ENCODE measurements at places on chromosomes 3 and 15. TPM values are rescaled to one million over a fixed set of nuclear protein-coding genes. Genes with fewer than 3 reads are reported as not detected.
A peak's percentile ranks its signal among the peaks of the same experiment; 100 is the strongest.

- H3K27ac ChIP-seq = no peak overlapping the region
- H3K27me3 ChIP-seq = no peaks in the 10 kb centered on the region
Observed at GRCh38 chr3:70840106-70840870, 527.9 kb upstream of the MDFIC2 start.

The RTP4 gene
- 1.4 TPM for total RNA-seq

- no peaks in the 10 kb centered on the region for H3K27me3 ChIP-seq
- H3K27ac ChIP-seq = no peak overlapping the region
- no peak overlapping the region for H3K4me3 ChIP-seq
- no peaks in the 10 kb centered on the region for H3K36me3 ChIP-seq
- DNase-seq = no peak
Observed at GRCh38 chr3:3119393-3119851, 7.3 kb upstream of the TRNT1 start.

DNA sequence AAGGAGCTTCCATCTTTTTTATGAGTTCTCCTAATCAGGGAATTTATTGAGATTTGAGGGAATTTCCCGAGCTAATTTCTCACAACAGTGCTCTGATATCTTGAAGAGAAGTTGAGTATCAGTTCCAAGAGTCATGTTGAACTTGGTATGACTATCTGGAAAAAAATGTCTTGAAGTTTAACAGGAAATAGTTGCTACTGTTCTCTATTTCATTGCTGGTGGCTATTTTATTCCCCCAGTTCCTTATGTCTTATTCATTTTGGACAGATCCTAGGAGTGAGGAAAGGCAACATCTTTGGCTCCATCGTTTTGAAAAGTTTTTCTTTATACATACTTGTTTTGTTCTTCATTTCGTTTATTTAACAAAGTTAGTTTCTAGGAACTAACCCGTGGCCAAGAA, 307.8 kb upstream of the AGTR1 start:
- H3K27me3 ChIP-seq = no peaks in the 10 kb centered on the region
- H3K4me1 ChIP-seq = no peaks in the 10 kb centered on the region
- no peak overlapping the region for H3K4me3 ChIP-seq
- H3K36me3 ChIP-seq = no peaks in the 10 kb centered on the region

DNA sequence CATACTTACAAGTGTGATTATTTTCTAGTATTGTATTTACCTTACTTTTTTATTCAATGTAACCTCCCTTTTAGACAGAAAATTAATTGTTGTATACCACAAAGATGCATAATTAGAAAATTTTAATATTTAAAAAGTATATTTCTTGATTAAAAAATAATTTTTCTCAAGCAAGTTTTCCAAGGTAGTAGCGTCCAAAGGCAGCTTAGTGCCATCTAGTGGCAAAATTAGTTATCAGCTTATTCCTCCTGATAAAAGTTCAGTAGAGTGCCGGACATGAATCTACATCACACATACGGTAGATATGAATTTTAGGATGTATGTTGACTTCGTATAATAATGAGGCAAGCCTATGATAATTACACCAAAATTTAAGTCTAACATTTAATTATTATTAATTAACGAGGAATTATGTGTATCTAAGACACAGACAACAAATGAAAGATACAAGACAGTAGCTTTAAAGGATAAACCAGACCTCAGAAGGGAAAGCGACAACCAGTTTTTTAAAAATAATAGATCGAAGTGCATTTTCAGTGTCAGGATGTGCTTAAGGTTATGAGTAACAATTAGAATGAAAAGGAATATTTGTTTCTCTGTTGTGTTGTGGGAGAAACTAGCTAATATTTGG, 405.9 kb downstream of the ROBO1 start:
- no peaks in the 10 kb centered on the region for H3K36me3 ChIP-seq
- no peaks in the 10 kb centered on the region for H3K27me3 ChIP-seq
- no peak overlapping the region for H3K4me3 ChIP-seq
- H3K4me1 ChIP-seq = no peaks in the 10 kb centered on the region
- DNase-seq = no peak

GRCh38 chr3:119964294-119964693, 130.0 kb downstream of the GSK3B start:
- DNase-seq = no peak
- no peaks in the 10 kb centered on the region for H3K36me3 ChIP-seq
- no peak overlapping the region for H3K4me3 ChIP-seq
- no peaks in the 10 kb centered on the region for H3K4me1 ChIP-seq
- no peak overlapping the region for H3K27ac ChIP-seq

The PKM gene
- total RNA-seq = 32.9 TPM

GRCh38 chr3:72015463-72015862, 230.5 kb upstream of the PROK2 start:
- H3K4me1 ChIP-seq = no peaks in the 10 kb centered on the region
- no peak overlapping the region for H3K27ac ChIP-seq
- H3K36me3 ChIP-seq = no peaks in the 10 kb centered on the region
- no peak overlapping the region for H3K4me3 ChIP-seq
- DNase-seq = no peak
- no peaks in the 10 kb centered on the region for H3K27me3 ChIP-seq

GRCh38 chr15:42605796-42606195, 30.4 kb downstream of the STARD9 start:
- no peaks in the 10 kb centered on the region for H3K4me1 ChIP-seq
- H3K4me3 ChIP-seq = no peak overlapping the region
- no peak for DNase-seq
- no peak overlapping the region for H3K27ac ChIP-seq
- H3K27me3 ChIP-seq = no peaks in the 10 kb centered on the region
- H3K36me3 ChIP-seq = no peaks in the 10 kb centered on the region

The FANCD2OS gene
- total RNA-seq = not detected

GRCh38 chr3:169218314-169218983, 445.1 kb downstream of the MECOM start:
- H3K4me3 ChIP-seq = no peak overlapping the region
- H3K36me3 ChIP-seq = no peaks in the 10 kb centered on the region
- DNase-seq = no peak
- no peak overlapping the region for H3K27ac ChIP-seq

DNA sequence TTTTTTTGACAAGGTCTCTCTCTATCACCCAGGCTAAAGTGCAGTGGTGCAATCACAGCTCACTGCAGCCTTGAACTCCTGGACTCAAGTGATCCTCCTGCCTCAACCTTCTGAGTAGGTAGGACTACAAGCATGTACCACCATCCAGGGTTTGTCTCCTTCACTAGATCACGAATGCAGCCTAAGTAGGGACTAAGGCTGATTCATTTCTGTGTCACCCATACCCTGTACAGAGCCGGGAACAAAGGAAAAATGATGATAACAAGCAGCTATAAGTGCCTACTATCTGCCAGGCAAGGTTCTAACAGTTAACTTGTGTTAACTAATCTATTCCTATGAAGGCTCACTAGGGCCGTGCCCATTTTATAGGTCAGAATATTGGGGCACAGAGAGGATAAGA, 7.0 kb downstream of the TMEM40 start:
- no peaks in the 10 kb centered on the region for H3K36me3 ChIP-seq
- DNase-seq = no peak
- H3K27me3 ChIP-seq = no peaks in the 10 kb centered on the region
- no peak overlapping the region for H3K4me3 ChIP-seq
- no peak overlapping the region for H3K27ac ChIP-seq

DNA sequence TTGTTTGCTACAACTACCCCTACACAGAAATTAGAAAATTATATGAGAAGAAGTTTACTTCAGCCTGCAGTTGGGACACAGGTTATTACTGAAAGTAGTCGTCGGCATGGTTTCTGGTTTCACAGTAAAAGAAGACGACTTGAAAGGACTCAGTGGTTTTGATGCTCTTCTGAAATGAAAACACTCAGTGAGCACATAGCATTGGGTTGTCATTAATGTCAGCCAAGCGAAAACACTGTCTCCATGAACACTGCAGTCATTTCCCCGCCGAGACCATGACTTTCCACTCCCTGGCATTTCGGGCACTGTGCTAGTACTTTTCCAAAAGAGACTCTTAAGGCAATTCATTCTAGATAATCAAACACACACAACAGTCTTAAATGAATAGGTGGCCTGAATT, 69.2 kb upstream of the ICE2 start:
- no peak overlapping the region for H3K4me3 ChIP-seq
- no peak for DNase-seq
- H3K27ac ChIP-seq = no peak overlapping the region
- no peaks in the 10 kb centered on the region for H3K27me3 ChIP-seq
- H3K4me1 ChIP-seq = no peaks in the 10 kb centered on the region

- no peaks in the 10 kb centered on the region for H3K4me1 ChIP-seq
- no peaks in the 10 kb centered on the region for H3K36me3 ChIP-seq
- H3K27ac ChIP-seq = no peak overlapping the region
- H3K4me3 ChIP-seq = no peak overlapping the region
Observed at GRCh38 chr15:26298659-26299170, 435.6 kb upstream of the ATP10A start.

The PXK gene
- total RNA-seq = 19.4 TPM

The POC1A gene
- 3.1 TPM for total RNA-seq

DNA sequence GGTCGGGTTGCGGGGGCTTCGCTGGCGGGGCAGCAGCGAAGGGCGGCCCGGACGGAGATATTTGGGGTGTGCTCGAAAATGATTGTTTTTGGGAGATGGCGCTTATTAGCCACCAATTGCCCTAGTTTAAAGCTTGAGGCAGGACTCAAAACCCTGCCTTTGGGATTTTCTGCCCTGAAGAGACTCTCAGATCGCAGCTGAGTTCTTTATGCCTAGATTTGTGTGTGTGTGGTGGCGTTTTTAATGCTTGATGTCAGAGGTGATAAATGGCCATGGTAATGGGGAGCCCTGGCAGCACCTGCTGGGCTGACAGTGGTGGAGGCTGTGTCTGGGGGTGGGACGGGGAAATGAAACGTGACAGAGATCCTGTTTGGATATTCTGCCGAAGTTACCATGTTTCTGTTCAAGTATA, 604 bp downstream of the KCTD6 start:
- no peaks in the 10 kb centered on the region for H3K36me3 ChIP-seq
- H3K4me1 ChIP-seq = no peaks in the 10 kb centered on the region
- H3K4me3 ChIP-seq = peak overlapping the region; percentile 72
- H3K27ac ChIP-seq = peak overlapping the region; percentile 64
- DNase-seq = no peak

The CNTN3 gene
- 4.3 TPM for total RNA-seq

DNA sequence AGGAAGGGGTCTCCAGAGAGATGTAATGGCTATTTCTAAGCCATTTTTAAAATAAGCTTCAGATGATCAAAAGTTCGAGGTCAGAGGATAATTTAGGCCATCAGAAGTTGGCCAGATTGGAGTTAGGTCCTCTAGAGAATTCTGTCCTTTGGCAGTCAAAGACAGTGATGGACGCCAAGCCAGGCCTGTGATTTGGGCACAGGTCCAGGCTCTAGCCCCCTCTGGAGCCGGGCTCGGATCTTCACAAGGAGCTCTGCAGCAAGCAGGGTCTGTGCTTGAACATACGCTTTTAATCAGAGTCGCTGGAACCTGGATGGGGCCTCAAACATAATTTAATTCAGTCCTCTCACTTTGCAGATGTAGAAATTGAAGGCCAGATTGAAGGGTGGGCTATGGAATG, 151.4 kb upstream of the BCL6 start:
- no peaks in the 10 kb centered on the region for H3K36me3 ChIP-seq
- H3K27me3 ChIP-seq = no peaks in the 10 kb centered on the region
- no peak overlapping the region for H3K27ac ChIP-seq
- H3K4me3 ChIP-seq = no peak overlapping the region
- no peak for DNase-seq
- H3K4me1 ChIP-seq = no peaks in the 10 kb centered on the region

DNA sequence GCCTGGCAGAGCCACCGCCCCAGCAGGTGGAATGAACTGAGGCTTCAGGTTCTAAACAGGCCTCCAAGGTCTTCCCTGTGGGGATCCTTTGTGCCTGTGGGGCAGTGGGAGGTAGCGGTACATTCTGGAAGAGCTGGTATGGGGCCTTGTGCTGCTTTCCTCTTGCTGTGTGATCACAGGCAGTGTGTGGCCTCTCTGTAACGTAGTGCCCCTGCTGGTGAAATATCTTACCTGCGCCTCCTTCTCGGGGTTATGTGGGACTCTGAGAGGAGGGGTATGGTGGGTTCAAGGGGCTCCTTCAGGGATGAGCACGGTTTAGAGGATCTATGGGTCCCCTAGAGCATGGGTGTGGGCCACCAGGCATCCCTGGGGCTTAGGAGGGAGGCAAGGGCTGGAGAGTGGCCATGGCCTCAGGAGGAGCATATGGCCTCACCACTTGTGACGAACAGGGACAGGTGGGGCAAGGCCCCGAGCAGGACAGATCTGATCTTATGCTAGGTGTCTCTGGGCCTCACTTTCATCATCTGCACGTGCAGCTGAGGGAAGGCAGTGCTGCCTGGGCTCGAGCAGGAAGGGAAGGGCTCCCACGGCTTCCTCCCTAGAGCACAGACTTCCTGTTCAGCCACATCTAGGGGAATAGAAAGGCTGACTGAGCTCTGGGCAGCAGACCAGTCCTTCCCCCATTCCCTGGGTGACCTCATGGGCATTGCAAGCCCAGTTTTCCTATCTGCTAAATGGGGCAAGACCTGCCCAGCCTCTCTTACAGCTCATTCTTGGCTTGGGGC, 1.9 kb upstream of the ALS2CL start:
- no peaks in the 10 kb centered on the region for H3K36me3 ChIP-seq
- H3K27me3 ChIP-seq = no peaks in the 10 kb centered on the region
- DNase-seq = no peak
- H3K27ac ChIP-seq = no peak overlapping the region
- peaks cover 39% of the 10 kb centered on the region for H3K4me1 ChIP-seq

GRCh38 chr15:72136170-72137051, 18.2 kb downstream of the SENP8 start:
- no peaks in the 10 kb centered on the region for H3K36me3 ChIP-seq
- H3K4me3 ChIP-seq = no peak overlapping the region
- H3K27ac ChIP-seq = no peak overlapping the region
- no peak for DNase-seq
- H3K27me3 ChIP-seq = no peaks in the 10 kb centered on the region
- H3K4me1 ChIP-seq = peaks cover 4% of the 10 kb centered on the region

The CAMP gene
- 0.50 TPM for total RNA-seq

- no peaks in the 10 kb centered on the region for H3K27me3 ChIP-seq
- no peaks in the 10 kb centered on the region for H3K36me3 ChIP-seq
Observed at GRCh38 chr3:43079536-43080332, 26.1 kb downstream of the POMGNT2 start.

- H3K4me3 ChIP-seq = no peak overlapping the region
- H3K4me1 ChIP-seq = no peaks in the 10 kb centered on the region
- no peak for DNase-seq
- H3K27me3 ChIP-seq = no peaks in the 10 kb centered on the region
- H3K27ac ChIP-seq = no peak overlapping the region
Observed at GRCh38 chr15:48693484-48693883, 48.0 kb upstream of the FBN1 start.

DNA sequence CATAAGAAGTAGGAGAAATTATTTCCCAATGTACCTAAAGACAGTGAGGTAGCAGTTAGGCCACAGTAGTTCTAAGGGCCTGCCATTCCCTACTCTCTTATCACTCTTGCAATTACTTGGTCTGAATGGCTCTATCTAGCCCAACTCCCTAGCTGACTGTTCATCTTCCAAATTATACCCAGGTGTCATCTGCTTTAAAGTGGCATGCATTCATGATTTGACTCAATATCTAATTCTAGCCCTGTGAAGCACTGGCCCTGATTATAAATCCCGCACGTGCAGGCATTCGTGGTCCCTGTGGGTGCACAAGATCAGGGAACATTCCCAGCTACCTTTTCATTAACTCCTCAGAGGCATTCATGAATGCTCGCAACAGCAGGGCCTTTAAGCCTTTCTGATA, 43.1 kb upstream of the ZNF774 start:
- no peaks in the 10 kb centered on the region for H3K4me1 ChIP-seq
- H3K36me3 ChIP-seq = no peaks in the 10 kb centered on the region
- no peak for DNase-seq

Data from right lobe of liver (tissue), 6 donors.